ENCODE measurements at places on chromosomes 12 and 14.

DNA sequence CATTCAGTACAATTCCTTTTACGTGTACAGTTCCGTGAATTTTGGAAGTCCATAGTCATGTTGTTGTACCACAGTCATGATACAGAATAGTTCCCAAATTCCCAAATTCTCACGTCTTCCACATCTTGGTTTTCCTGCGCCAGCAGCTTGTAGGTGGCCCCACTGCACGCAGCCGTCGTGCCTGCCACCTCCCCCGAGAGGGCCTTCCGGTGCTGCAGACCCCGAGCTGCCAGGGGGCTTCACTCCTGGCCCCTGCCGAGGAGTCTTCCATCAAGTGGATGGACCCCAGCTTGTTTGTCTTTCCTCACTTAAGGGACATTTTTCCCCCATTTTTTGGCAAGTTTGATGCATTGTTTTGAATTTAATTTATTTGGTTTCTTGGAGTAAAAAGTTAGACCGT is 16.8 kb downstream of the MTA1 start:
- no peak for DNase-seq

DNA sequence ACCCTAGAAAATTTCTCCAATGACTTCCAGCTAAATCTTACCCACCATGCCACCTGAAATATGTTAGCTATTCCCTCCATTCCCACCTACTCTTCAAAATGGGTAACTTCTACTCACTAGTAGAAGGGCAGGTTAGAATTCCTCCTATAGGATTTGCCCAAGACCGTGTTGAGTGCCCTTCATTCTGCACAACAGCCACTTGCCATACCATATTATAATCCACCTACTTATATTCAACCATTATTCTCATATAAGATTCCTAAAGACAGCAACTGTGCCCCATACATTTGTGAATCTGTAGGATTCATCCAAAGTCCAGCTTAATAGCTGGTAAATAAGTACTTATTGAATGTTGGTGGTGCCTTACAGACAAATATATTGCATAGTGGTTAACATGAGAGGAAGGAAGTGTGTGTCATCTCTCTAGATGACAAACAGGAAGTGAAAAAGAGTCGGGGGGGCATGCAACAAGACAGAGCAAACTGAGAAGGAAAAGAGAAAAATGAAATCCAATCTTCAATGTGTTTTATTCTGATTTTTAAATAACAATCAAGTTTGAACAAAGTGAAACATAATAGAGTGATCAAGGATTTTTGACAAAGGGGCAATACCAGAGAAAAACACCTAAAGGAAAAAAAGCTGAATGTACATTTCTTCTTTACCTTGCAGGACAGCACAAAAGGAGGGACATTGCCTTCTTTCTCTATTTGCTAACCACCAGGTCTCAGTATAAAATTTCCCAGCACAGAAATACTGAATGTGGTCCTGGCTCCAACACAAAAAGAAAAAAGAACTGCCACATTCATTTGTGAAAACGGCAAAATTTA is 389.3 kb upstream of the USP15 start:
- no peak for DNase-seq

- DNase-seq, result peak; percentile 32
These were observed 7.5 kb downstream of the TMEM52B start for GRCh38 chr12:10186299-10186698.

GRCh38 chr14:45253754-45254310 is 830 bp upstream of the MIS18BP1 start:
- DNase-seq, result no peak

- no peak for DNase-seq
These were observed 47.9 kb downstream of the GALC start for GRCh38 chr14:87944987-87945604.

- DNase-seq, result no peak
These were observed 89.2 kb downstream of the DAAM1 start for GRCh38 chr14:59277659-59278058.

GRCh38 chr12:76943008-76943407 is 64.2 kb upstream of the CSRP2 start:
- no peak for DNase-seq

GRCh38 chr14:77640756-77641533 is 24.5 kb upstream of the SPTLC2 start:
- DNase-seq, result no peak

- DNase-seq, result no peak
These were observed 5.4 kb downstream of the PSMD9 start for GRCh38 chr12:121893961-121894460.

GRCh38 chr12:70756118-70756517 is 118.9 kb upstream of the PTPRB start:
- no peak for DNase-seq

- DNase-seq, result no peak
These were observed 4.7 kb downstream of the CHGA start for GRCh38 chr14:92927349-92928257.

All from substantia nigra (tissue), 51 donors.